Hindlimb muscle (tissue), 1 donor: ENCODE measurements at places on chromosomes 7 and 10. TPM values are rescaled to one million over a fixed set of nuclear protein-coding genes. Genes with fewer than 3 reads are reported as not detected.

The MRPL32 gene
- 35.9 TPM for polyA plus RNA-seq

DNA sequence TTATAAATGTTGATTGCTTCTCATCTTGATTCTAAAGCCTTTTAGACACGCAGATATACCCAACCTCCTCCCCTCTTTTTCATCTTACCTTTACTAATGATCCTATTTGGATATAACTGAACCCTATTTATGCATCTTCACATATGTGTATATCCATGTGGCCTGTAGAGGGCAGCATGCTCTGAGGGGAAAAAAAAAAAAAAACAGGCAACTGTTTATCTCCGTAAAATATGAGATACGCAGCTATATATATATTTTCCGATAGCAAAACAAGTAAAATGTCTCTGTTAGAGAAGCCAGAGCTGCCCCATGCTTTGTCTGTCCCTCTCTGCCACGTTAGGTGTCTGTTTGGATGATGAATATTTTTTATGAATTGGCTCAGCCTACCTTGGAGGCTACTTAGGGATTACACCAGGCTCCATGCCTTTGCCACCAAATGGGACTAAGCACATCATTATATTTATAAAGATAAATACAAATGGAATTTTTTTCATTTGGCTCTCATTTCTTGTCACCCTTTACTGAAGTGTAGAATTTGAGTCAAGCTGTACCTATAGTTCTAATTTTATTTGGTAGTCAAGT is 174.8 kb upstream of the FZD1 start:
- DNase-seq = peak; percentile 51

- no peak for DNase-seq
These were observed 56.2 kb downstream of the AOAH start for GRCh38 chr7:36668080-36668479.

DNA sequence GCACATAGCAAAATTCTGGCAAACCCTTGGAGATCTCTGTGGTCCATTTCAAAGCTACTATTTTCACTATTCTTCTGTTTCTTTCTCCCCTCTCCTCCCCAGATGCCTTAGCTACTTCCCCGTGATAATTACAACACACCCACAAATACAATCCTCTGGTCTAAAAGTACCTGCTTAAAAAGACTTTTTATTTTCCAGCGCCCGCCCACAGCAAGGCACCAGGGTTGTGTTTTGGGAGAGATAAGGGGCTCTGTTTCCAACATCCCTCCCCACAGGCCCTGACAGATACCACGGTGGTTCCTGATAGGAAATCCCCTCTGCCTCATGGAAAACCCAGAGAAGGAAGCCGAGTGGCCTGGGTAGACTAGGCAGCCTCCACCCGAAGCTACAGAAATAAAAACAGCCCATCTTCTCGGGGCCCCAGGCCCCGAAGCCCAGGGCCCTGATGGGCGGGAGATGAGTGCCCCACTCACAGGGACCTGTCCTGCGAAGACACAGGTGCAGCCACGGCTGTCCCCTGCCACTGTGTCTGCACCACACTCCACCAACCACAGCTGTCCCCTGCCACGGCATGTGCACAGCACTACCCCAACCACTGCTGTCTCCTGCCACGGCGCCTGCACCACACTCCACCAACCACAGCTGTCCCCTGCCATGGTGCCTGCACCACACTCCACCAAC is 19.7 kb downstream of the CALML5 start:
- no peak for DNase-seq

DNA sequence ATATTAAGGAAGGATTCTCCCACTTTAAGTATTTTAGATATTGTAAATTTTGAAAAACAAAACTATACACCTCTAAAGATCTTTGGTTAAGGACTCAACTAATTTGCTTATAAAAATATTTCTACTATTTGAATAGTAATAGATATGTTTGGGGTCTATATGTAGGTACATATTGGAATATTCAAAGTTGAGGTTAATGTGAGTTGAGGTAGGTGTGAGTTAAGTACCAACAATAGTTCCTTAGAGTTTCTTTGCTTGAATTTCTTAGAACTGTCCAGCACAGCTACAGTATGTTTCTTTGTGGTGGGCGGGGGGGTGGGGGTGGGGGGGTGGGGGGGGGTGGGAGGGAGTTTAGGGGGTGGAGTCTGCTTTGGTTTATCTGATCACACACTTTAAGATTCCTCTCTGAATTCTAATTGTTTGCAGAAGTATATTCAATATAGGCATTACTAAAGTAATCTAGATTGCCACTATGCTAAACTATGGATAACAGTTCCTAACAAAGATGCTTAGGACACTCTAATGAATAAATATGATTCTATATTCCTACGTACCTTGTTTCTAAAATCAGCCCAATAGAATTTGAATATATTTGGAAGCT is 2.1 kb downstream of the GRM3 start:
- no peak for DNase-seq

- DNase-seq = no peak
These were observed 101.1 kb downstream of the TNS3 start for GRCh38 chr7:47480576-47481538.

- no peak for DNase-seq
These were observed 46.7 kb downstream of the TNS3 start for GRCh38 chr7:47535035-47535703.

- no peak for DNase-seq
These were observed 129.9 kb upstream of the TAC1 start for GRCh38 chr7:97601931-97602457.

The WDR86 gene
- 9.8 TPM for polyA plus RNA-seq

DNA sequence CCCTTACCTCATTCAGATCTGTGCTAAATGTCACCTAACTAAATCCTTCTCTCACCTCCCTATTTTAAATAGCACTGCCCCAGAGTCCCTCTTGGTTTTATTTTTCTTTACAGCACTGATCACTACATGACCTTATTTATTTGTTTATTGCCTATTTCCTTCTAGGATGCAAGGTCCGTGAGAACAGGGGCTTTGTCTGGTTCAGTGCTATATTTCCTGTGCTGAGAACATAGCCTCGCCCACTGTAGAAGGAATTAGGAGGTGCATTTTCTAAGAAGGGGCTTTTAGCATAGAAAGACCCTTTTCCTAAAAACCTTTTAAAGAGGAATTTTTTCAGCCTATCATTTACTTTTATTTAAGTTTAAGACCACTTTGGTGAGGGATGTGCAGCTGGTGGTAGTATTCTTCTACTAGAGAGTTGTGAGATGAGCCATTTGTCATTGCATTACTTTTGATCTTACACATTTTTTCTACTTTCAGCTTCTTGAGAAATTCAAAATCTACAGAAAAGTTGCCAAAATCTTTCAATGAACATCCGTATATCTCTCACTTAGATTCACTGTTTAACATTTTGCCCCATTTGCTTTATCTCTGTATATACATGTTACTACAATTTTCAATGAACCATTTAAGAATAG is 13.5 kb upstream of the PCGF5 start:
- DNase-seq = no peak

The KIAA1549 gene
- 14.1 TPM for polyA plus RNA-seq

DNA sequence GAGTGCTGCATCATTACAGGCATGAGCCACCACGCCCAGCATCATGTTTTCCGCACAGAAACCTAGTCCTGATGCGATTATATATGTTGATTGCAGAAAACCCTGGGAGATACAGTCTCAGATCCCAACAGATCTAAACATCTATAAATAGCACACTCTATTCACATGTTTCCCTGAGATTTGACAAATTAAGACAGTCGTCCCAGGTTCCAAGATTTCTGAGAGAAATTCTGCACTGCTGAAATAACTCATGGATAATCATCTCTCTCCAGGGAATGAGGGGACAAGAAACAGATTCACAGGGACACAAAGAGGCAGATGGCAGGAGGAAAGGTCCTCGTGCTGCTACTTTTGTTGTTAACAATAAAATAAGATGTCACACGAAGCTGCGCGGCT is 393.1 kb upstream of the CELF2 start:
- no peak for DNase-seq

DNA sequence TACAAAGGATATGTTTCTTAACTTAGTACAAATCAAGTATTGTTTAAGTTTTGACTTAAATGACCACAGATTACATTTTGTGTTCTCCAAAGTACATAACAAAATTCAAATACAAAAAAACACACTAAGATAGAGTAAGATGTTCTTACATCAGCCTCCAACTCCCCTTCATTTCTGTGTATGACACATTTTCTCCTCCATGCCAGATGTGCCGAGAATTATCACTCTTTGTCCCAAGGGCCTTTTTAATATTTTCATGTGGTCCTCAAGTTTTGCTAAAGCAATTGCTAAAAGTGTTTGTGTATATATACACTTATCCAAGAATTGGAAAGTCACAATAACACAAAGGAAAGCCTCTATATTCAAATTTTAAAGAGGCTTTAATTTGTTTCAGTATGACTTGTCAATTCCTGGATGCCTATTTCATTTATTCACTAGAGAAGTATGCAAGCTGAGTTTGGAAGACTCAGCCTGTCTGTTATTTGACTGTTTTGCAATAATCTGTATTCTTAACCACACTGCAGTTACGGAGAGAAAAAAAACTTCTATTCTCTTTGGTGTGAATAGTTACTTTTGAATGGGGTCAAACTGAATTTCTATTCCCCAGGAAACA is 586.4 kb upstream of the SEMA3D start:
- DNase-seq = peak; percentile 45

DNA sequence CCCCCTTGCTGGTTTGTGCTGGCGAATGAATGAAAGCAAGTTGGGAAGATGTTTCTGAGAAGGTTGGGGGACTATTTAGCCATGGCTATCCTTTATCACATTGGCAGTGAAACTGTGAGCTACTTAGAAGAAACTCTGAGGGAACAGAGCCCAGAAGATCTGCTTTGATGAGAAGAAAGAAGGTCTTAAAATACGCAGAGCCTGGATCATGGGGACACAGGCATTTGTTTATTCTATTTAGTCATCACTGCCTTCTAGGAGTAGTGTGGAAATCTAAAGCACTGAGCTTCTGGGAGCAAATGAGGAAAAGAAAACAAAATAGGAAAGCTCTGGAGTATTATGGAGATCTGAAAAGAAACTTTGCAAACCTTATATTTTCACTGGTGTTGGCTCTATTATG is 28.5 kb downstream of the CPED1 start:
- DNase-seq = no peak

The RASA4B gene
- polyA plus RNA-seq = 37.1 TPM

DNA sequence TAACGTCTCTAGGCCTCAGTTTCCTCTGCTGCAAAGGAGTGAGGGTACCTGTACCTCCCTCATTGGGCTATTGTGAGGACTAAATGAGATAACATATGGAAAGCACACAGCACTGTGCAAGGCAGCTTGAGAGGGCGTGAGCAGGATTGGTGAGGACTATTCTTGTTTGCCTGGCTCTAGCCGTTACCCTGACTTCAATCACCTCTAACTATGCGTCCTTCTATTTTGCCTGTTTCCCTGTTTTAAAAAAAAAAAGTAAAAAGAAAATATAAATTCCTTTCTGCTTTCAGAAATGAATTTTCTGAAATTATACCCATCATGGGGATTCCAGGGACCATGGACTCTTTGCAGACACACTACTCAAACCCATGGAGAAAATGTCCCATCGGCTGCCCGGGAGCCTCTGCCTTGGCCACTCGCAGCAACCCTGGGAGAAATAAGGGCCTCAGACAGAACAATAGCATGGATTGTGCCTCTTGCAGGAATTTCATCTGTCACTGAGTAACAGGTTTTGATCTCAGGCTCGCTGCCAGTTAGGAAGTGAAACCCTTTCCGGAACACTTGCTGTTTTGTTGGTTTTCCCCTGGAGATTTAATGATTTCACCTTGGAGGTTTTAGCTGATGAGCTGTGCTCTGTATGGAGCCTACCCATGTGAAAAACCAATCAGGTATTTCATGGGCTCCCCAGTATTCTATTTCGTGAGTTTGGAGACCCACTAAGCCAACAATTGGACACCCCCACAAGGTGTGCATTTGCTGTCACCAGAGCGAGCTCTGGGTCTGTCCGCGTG is 55.6 kb downstream of the STEAP1B start:
- DNase-seq = no peak

The RELN gene
- polyA plus RNA-seq = 2.1 TPM

DNA sequence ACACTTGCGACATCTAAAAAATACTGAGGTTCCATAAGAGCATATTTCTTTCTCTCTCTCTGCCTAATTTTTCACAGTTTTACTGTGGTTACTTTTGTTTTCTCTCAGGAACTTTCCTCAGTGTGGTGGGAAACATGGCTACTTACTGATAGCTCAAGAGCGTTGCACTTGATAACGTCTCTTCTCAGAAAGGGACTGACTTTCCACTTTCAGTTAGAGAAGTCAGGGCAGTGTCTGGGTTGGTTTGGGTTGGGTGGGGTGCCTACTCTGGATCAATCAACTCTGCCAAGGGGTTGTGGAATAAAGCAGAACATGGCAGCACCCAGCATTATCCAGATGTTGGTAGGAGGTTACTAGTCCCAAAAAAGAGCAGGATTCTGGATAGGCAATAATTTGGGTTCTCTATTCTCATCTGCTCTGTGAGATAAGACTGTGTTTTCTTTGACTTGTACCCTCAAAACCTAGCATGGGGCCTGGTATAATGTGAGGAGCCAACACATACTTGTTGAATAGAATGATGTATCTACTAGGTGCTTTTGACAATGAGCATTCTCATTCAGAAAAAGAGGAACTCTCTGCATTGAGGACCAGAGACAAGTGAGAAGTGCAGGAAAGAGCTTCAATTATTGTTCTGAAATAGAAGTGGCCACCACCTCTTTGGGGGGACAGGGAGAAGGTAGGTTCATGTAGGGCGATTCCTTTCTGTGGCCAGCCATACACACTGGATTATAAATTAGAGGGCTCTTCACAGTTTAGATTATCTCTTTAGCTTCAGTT is 315.7 kb downstream of the REEP3 start:
- no peak for DNase-seq

The TMEM196 gene
- polyA plus RNA-seq = not detected

The AQP1 gene
- polyA plus RNA-seq = 116 TPM

The ENTPD1 gene
- 10.4 TPM for polyA plus RNA-seq

The PNLIP gene
- 0.39 TPM for polyA plus RNA-seq
